ENCODE measurements at places on chromosomes 5 and 9.

DNA sequence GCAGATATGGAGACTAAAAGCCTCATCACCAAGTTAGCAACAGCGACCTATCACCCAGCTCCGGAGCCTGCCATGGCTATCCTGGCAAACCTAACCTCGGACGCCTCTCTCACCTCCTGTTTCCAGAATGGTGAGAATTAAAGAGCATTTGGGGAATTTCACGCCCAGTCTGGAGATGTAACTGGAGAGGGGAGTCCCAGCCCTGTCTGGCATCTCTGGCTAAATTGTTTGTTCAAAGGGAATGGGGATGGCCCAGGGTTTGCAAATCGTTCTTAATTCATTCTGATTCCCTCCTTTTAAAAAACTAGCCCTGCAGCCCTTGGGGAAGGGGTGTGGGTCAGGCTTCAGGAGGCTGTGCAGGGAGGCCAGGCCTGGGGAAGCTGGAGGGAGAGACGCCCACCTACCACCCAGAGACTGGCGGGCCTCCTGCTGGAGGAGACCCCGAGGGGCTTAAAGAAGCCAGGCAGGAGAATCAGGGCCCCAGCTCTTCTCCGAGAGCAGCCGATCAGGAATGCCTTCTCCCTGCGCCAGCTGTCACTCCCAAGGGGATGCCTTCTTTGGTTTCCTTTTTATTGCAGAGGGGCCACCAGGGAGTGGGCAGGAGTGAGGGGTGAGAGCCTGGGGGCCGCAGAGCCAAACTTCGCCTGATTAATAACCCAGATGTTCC lies 964 bp upstream of the COL5A1 start:
- no peak for DNase-seq

DNA sequence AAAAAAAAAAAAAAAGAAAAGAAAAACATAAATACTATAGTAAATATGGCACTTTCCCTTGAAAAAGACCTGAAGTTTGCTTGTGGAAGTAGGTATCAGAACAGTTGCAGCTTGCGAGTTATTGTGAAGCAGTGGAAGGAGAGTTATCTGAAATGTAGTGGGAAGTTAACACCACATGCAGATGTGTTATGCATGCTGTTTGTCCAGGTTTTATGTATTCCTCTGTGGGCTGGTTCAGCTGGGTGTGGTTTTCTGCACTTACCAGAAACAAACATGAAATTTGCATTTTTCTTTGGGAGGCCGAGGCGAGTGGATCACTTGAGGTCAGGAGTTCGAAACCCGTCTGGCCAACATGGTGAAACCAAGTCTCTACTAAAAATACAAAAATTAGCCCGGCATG lies 42.1 kb upstream of the CTNNA1 start:
- DNase-seq, result no peak

DNA sequence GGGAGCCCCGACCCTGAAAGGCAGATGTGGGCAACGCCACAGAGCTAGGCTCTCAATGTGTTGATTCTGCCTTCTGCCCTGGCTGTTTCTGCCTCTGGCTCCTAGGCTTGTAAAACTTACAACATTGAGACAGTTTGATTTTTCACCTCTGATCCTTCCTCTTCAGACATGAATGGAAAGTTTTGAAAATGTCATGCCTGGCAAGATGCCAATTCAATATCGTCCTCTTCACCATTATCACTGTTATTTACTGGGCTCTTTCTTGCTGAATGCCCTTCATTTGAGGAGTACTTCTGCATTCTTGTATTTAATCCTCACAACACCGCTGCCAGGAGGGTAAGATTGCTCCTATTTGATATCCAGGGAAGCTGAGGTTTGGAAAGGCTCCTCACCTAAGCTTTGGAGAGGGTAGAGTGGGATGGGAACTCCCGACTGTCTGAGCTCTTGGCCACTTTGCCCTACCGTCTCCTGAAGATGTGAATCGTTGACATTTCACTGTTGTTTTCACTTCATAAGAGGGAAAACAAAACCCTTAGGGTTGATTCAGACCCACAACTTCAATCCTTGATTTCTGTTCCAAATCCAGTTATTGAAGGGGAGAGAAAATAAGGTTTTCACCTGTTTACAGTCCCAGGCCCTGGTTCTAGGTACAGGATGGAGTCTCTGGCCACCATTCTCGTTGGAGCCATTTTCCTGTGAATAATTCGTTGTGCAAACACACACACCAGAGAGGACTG lies 12.7 kb upstream of the FGF1 start:
- DNase-seq, result no peak

DNA sequence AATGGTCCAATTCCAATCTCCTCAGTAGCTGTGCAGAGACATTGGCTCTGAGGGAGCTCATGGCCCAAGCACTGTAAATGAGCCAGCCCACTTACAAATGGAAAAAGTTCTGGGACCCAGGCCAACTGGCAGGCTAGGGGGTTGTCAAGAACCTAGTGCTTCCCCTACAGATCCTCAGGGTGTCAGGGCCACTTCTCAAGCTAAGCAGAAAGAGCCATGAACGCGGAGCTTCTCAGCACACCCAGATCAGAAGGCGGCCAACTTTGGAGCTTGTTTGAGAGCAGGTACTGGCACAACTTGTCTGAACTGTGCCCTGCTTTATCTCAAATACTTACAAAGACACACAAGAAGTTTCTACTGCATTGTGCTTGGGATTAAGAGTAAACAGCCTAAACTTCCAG lies 17.5 kb downstream of the TLE1 start:
- DNase-seq, result peak; percentile 24

GRCh38 chr9:19416143-19416542 lies 7.3 kb downstream of the ACER2 start:
- no peak for DNase-seq

DNA sequence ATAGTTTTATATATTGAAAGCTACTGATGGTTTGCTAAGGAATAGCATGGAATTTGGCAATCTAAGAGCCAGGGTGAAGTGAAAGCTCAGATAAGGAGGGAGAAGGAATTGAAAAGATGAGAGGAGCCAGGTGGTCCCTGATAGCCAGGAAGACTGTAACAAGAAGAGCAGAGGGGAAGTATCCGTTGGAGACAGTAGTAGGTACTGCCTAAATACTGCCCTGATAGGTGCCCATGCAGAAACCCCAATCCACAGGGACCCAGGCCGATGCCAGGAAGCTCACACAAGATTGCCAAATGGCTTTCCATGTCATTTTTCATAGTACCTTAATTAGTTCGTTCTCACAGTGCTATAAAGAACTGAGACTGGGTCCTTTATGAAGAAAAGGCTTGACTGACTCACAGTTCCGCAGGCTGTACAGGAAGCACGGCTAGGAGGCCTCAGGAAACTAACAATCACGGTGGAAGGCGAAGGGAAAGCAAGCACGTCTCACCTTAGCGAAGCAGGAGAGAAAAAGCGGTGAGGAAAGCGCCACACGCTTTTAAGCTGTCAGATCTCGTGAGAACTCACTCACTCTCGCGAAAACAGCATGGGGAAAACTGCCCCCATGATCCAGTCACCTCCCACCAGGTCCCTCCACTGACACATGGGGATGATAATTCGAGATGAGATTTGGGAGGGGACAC lies 13.0 kb downstream of the ACTL7B start:
- no peak for DNase-seq

DNA sequence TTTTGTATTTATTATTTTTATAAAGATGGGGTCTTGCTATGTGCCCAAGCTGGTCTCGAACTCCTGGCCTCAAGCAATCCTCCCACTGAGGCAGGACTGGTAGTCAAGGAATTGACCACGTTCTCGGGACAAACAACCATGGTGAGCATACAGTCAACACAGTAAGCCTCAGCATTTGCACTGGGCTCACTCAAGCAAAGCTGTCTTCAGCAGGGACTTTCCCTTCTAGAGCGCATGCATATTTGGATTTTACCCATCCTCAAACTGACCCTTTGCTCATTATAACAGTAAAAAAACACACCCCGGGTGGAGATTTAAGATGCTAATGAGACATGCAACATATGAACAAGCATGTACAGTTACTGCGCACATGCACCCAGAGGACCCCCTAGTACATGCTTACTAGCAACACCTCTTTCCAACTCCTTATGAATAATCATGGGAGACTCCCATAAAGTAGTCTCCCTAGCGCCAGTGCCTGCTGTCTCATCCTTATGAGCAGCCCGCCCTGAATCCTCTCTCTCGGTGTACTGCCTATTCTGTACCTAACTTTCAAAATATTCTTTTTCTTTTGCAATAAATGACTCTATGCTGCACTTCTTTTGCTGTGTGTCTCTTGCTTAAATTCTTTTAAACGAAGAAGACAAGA lies 41.5 kb downstream of the C5orf22 start:
- no peak for DNase-seq

DNA sequence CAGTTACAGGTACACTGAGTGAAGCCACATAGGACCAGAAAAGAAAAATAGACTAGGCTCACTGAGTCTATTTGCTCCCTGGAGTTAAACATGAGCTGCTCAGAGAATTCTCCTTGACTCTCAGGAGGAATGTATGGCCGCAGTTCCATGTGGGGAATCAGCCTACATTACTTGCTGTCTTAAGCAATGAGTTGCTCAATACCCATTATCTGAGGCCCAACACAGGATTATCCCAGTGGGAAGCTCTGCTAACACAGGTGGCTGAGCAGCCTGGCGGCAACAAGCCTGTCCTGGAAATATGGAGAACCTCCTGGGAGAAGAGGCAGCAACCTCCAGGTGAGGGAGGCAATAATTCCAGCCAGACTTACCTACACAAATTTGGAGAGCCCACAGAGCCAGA lies 177.5 kb upstream of the NREP start:
- no peak for DNase-seq

DNA sequence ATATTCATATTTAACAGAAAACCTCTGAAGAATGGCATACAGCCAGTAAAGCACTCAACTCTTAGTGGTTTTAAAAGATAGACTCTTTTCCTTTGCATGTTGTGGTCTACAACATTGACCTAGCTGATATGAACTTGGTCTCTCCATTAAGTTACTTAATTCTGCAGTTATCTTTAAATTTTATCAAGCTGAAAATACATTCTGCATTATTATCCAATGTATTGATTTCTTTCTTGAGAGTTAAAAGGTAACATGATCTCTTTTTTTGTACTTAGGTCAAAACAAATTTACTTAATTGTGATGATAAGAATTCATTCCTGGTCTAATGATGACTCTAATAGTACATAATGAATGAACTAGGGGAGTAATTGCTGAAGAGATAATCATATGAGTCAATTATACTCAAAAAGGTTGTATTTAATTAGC lies 132.9 kb downstream of the STARD4 start:
- no peak for DNase-seq

DNA sequence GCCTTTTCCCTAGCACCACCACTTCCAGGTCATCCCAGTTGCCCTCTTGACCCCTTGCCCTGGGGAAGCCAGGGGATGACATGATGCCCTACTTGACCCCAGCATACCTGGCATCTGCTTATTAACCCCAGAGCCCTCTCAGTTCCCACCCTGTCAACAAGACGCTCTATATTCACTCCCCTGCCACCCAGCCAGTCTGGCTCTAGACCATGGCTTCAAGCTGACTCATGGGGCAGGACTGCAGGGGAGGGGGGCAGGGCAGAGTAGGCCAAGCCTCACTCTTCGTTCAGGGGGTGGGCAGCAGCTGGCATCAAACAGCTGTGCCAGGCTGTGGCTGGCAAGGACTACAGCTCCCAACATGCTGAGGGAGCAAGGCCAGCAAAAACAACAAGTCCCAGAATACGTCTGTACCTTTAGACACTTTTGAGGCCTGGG lies 5.3 kb downstream of the ATOSB start:
- DNase-seq, result no peak

DNA sequence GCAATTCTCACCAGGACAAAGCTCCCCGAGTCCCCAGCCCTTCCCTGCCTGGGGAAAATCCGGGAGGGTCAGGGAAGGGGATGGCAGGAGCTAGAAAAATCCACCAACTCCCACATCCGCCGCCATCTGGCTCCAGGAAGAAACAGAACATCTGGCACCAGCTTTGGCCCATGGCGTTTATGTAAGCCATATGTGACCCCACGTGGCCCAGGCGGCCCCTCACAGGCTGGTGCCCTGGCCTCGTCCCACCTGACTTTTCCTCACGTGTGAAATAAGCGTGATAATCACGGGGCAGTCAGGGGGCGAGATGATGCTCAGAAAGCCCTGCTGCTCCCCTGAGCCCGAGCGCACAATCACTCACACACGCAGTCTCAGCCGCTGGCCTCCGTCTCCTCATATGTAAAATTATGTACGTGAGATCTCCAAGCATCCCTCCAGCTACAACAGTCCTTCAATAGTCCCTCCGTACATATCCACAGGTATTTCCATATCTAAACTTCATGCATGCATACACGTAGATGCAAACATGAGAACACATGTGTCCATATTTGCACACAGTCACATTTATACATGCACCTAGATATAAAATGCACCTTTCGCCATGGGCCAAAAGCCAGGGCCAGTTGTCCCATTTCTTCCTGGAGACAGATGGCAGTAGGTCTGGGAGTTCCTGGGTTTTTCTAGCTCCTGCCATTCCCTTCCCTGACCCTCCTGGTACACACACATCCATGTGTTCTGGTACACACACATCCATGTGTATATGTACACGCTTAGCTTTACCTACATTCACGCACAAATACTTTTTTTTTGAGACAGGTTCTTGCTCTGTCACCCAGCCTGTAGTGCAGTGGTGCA lies 28.9 kb downstream of the PLPP7 start:
- DNase-seq, result no peak

- DNase-seq, result no peak
Observed at GRCh38 chr5:150256410-150257064, 33.0 kb downstream of the CAMK2A start.

GRCh38 chr5:157469687-157470086 lies 9.7 kb downstream of the NIPAL4 start:
- DNase-seq, result no peak

DNA sequence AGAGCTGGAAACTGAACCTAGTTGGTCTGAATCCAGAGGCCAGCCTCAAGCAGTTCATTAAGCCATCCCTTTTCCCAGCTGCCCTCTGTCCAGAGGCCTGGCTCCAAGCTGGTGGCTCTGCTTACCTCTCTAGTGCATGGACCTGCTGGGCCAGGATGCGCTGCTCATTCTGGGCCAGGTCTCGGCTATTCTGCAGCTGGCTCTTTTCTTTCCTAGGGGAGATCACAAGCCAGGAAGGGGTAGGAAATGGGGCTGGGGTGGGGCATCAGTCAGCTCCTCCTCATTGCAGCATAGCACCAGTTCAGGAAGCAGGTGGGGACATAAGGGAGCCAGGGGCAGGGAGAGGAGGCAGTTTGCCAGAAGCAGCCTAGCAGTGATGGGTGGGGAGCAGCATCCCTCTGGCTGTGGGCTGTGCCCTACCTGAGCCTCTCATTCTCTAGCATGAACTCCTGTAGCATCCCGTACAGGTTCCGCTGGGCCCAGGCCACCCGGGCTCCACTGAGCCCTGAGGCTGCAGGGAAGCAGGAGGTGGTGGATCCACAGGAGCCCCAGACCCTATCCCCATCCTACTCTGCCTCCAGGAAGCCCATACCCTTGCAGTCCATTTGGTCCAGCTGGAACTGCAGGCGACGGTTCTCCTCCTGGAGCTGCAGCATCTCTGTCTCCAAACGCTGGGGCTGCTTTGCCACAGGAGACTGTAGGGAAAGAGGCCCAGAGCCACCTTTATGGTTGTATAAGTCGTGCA lies 5.2 kb downstream of the KIF12 start:
- no peak for DNase-seq

GRCh38 chr9:2320114-2320513 lies 301.5 kb upstream of the VLDLR start:
- no peak for DNase-seq
